ENCODE measurements at places on chromosomes 5 and 9.

DNA sequence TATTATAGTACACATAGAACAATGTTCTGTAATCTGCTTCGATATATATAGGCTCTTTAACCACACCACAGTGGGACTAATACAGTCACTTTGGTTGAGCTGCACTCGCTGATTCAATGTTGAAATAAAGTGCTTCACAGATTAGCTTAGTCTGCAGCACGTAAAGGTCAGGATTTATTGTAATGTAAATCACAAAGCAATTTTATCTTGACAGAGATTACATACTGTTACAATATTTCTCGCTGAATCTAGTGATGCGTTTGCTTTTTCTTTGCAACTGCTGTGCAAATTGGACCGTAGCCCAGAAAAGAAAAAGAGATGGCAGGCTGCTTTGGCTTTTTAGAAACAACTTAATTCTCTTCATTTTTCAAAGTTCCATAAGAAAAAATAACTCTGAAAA, 52.9 kb downstream of the CETN3 start:
- DNase-seq = no peak

DNA sequence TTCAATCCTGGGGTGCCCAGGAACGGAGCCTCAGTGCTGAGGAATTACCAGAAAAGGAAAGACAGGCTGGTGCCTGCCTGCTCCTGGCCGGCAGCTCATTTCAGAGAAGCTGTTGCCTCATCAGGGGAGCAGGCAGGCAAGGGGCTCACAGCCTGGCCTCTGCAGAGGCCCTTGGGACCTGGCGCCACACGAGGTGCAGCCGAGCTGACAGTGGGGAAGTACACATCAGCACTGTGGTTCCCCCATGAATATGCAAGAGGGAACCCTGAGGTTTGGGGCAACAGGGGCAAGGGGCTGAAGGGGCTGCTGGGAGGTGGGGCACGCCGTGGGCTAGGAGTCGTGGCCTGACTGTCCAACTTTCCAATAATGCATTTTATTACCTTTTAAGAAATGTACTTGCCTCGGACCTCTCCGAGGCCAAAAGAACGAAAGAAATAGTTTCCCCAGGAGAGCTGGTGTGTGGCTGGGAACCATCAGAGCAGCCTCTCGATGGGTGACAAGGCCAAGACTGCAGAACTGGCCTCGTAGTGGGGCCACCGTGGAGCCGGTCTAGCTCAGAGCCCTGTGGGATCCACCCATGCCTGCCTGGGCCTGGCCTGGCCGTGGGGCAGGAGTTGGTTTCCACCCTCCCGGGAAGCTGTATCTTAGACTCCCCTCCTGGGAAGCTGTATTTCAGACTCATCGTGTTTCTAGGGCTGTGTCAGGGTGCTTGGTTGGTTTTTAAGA, 198.6 kb downstream of the PAX5 start:
- no peak for DNase-seq

GRCh38 chr5:3787604-3788003, 192.0 kb downstream of the IRX1 start:
- DNase-seq = no peak

DNA sequence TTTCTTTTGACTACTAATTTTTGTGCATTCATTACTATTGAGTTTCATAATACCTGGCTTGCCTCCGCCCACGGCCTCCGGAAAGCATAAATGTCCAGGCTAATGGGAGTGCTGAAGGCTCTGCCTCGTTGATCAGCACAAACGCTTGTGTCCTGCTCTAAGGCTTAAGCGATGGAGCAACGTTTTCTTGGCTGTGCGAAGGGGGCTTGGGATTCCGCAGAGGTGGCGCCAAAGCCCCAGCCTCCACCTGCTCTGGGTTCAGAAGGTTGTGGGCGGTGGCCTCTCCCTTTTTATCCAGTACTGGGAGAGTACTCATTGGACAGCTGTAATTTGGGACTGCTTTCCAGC, 19.7 kb downstream of the ANXA2R start:
- DNase-seq = peak; percentile 27

- no peak for DNase-seq
Observed at GRCh38 chr5:111268300-111268699, 44.1 kb downstream of the CAMK4 start.

GRCh38 chr9:3868012-3868411, 342.2 kb upstream of the RFX3 start:
- DNase-seq = no peak

GRCh38 chr9:3936520-3937235, 363.2 kb downstream of the GLIS3 start:
- no peak for DNase-seq

DNA sequence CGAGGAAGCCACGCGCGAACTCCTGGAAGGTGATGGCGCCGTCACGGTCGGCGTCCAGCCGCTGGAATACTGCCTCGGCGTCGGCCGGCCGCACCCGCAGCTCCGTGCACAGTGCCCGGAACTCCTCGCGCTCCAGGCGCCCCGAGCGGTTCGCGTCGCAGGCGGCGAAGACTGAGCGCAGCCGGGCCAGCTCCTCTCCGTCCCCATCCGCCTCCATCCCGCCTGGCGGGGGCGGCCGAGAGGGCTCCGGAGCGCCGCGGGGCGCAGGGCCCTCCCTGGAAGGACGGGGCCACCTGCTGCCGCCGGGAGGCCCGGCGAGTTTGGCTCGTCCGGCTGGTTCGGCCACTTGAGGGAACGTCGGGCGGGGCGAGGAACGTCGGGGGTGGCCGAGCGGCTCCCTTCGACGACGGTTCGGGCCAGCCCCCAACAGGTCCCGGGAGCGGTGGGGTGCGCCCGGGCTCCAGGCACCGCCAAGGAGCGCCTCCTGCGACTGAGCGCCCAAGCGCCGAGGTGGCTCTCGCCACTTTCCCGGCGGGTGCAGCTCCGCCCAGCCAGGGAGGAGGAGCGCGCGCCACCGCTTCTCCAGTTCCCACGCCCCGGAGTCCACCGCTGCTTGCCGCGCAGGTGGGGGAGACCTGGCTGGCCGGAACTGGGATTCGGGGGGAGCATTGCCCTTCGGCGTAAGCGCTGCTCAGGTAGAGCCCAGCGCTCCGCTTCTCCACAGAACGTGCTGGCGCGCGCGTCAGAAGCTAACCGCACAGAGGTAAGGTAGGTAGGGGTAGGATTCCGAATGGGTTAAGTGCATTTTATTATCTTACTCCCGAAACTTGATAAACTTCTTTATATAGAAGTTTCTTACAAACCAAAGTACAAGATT, at the start of gene RASEF:
RASEF (minus strand) TSS at position 492 of the 877 bp plus-strand sequence; CDS start at position 217, 275 bp downstream.
- DNase-seq = no peak

GRCh38 chr5:90193185-90193822, 216.3 kb downstream of the CETN3 start:
- DNase-seq = no peak

DNA sequence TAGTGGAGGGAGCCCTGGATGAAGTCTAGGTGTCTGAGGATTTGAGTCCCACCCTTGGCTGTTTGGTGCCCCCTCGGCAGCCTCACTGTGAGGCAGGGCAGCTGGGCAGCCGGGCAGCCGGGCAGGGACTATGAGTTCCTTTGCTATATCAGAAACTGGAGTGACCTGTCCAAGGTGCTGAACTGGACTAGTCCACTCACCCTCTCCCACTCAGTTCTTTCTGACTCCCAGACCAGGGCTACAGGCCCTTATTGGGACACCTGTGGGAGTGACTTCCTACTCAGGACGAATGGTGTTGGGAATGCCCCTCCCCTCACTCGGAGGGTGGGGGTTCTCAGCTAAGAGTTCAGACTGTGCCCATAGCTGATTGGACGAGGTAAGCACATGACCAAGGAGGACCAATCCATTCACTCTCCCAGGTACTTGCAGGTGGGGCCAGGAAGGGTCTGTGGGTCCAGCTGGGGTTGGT, 34.1 kb upstream of the RAPGEF1 start:
- DNase-seq = peak; percentile 19
